ENCODE measurements at places on chromosomes 13 and 19.

- no peak for DNase-seq
Observed at GRCh38 chr19:1871140-1871597, 7.8 kb upstream of the KLF16 start.

GRCh38 chr13:80884056-80884785, 543.3 kb upstream of the SPRY2 start:
- no peak for DNase-seq

DNA sequence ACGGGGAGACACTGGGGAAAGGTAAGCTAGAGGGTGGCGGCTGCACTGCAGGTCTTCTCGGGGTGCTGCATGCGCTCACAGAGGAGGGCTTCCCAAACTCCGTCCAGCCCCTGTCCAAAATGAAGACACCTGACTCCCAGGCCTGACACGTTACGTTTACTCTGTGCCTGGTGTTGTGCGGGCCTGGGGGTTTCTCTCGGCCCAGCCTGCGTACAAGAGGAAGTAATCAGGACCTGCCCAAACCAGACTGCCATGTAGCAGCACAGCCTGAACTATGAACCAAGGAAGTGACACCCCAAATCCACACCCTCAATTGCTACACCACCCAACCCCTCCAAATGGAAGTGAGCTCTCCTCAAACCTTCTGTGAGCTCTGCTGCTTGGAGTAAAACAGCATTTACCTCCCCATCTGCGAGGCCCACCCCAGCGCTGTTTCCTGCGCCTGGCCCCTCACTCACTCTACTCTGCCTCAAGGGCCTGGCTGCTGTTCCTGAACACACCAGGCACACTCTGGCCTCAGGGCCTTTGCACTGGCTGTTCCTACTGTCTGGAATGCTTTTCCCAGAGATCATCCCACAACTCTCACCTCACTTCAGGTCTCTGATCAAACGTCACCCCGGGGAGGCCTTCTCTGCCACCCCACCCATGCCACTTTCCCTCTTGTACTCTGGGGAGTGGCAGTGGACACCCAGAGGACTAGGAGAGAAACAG, 3.0 kb downstream of the HSPBP1 start:
- DNase-seq: no peak

DNA sequence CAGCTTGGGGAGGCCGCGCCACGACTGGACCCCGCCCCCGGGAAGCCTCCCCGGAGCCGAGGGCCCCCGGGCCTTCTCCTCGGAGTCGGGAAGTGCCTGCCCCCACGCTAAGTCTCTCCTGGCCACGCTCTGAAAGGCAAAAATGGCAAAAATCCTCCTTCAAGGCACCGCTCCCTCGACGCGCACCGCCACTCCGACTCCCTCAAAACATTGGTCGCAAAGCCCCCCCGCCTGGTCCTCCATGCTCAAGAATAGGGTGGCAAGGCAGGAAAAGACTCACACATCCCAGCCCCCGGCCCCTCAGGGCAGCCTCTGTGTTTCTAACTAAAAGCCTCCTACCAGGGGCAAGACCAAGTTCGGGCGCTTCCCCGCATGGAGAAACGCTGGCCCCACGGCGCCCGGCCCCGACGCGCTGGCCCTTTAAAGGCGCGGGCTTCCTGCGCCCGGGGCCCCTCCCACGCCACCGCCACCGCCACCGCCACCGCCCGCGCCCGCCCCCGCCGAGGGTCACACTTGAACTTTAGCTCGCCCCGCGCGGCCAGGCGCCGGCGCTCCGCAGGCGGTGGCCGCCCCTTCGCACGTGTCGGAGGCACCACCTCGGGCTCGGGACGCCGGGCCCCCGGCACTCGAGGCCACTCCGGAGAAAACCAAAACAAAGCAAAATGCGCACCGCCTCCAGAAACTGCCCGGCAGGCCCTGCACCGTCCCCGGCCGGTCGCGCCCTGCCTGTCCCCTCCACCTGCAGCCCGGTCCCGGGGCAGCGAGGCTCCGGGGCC, 1.9 kb downstream of the FOXO1 start:
- DNase-seq: no peak

DNA sequence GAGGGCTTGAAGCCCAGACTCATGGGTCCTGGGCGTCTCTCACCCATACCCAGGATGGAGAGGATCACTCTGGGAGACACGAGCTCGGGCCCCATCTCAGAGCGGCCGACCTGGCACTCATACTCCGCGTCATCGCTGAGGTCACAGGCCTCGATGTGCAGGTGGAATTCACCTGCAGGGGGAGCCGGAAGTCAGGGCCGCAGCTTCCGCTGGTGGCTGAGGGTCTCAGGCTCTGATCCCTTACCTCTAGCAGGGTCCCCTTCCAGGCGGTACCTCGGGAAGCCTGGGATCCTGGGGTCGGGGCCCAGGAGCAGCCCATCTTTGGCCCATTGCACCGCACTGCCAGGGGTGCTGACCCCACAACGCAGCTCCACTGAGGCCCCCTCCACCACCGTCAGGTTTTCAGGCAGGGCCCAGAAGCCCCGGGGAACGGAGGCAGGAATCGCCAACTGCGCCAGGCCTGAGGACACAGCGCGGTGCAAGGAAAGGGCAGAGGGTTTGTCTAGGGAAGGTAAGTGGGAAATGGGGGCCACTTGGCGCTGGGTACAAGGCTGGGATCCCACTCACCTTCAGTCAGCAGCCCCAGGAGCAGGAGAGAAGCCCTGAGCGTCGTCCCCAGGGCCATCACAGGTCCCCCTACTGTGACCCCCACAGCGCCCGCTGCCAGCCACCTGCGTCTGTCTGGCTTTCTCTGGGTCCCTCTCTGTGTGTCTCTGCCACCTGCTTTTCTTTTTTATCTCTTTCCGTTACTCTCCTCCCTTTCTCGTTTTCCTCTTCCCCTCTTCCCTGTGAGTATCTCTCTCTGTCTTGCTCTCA, 883 bp downstream of the NPHS1 start:
- DNase-seq: no peak

DNA sequence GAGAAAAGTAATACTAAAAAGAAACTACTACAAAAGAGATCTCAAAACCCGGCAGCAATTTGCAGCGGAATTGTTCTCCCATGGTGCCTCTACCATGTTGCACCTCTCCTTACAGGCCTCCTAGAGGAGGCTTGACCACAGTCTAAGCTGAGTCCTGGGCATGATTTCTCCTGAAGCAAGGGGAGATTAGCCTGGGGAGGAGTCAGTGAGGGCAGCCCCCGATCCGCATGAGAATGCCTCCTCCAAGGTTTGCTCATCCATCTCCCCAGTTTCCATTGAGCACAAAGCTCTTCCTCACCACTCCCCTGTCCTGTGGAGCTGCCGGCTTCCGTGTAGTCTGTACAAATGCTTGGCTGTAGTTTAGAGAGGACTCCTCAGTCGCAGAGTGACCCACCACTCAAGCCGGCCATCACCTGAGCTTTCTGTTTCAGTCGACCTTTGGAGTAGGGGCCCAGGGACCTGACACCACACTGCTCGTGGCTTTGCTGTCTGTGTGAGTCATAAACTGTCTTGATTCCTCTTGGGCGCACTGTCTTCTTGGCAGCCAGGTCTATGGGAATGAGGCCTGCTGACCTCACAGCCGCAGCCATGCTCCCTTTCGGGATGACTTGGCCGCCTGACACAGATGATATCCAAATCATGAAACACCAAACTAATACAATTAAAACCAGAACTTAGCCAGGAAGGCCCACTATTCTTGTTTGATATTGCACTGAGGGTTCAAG, 72.3 kb downstream of the C1QTNF9 start:
- DNase-seq: no peak

DNA sequence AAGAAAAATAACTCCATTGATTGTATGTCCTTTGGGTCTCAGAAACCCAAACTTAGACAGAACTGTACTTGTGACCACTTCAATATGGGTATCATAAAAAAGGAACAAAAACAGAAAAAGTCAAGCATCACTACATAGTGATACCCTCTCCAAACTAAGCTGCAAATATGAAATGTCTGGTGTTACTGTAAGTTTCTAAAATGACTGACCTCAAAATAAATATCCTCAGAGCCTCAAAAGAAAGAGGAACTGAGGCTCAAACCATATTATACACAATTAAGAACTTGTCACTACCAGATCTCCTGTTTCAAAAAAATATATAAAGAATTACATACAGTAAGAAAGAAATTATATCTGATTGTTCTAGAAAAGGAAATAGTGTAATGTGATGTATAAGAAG, 787.9 kb upstream of the KLHL1 start:
- DNase-seq: no peak

- DNase-seq: no peak
Observed at GRCh38 chr19:54218259-54218658, 4.5 kb downstream of the LILRB3 start.

DNA sequence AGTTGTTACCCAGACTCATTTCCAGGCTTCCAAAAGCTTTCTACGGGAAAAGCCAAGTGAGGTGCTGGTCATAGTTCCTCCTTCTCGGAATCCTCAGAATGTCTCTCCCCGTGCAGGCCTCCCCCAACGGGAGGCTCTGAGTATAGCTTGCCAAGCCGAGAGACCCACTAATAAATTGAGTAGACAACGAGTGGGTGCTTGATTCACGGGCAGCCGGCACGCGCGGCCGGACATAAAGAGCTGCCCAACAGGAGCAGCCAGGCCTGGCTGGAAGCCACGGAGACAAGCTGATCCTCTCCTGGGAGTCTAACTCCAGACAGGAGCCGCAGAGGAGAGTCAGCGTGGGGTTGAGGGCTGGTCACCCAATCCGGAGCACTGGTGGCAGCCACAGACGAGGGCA, 43.4 kb upstream of the MEDAG start:
- DNase-seq: no peak

DNA sequence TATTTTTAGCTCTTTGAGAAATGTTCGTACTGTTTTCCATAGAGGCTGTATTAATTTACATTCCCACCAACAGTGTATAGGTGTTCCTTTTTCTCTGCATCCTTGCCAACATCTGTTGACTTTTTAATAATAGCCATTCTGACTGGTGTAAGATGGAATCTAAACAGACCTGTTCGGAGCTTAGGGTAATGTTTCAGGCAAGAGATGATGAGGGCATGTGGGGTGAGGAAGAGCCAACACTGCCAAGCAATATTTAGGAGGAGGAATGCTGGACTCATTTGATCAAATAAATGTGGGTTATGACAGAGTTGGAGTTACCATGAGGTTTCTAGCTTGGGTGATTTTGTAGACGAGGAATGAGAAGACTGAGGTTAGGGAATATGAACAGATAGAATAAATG, 382.9 kb downstream of the KLF12 start:
- DNase-seq: no peak

All from NCI-H2081 (cell line).